Skeletal muscle tissue (tissue), 5 donors: ENCODE measurements at places on chromosomes 12 and 14. TPM values are rescaled to one million over a fixed set of nuclear protein-coding genes. Genes with fewer than 3 reads are reported as not detected.

Gene INHBC
- total RNA-seq: not detected

Gene NTS
- total RNA-seq: 2.6 TPM

Gene CLEC4D
- under 0.01 TPM for total RNA-seq

Gene RNF41
- total RNA-seq: 30.8 TPM

Gene PTHLH
- total RNA-seq: 0.52 TPM

Gene BHLHE41
- 1.0 TPM for total RNA-seq

Gene CHPT1
- 18.3 TPM for total RNA-seq

Gene B3GNT4
- not detected for total RNA-seq

Gene MORN3
- under 0.01 TPM for total RNA-seq

Gene FGFR1OP2
- 23.5 TPM for total RNA-seq
